ENCODE measurements at places on chromosomes 7 and 10. TPM values are rescaled to one million over a fixed set of nuclear protein-coding genes. Genes with fewer than 3 reads are reported as not detected.

TMEM184A gene
- 1.1 TPM for total RNA-seq

SPDYE2B gene
- total RNA-seq, result not detected

SEMA4G gene
- total RNA-seq, result 1.1 TPM

NOM1 gene
- total RNA-seq, result 26.2 TPM

SLC18A2 gene
- total RNA-seq, result not detected

SCART1 gene
- 0.58 TPM for total RNA-seq

CADPS2 gene
- total RNA-seq, result 0.28 TPM

ELFN1 gene
- 0.10 TPM for total RNA-seq

C7orf57 gene
- 0.28 TPM for total RNA-seq

PON1 gene
- total RNA-seq, result not detected

CASP2 gene
- 23.9 TPM for total RNA-seq

ITGA8 gene
- not detected for total RNA-seq

GLCCI1 gene
- total RNA-seq, result 2.1 TPM

ZNF862 gene
- total RNA-seq, result 3.7 TPM

SFXN2 gene
- 14.3 TPM for total RNA-seq

PLEKHS1 gene
- not detected for total RNA-seq

NKX1-2 gene
- 5.5 TPM for total RNA-seq

LLCFC1 gene
- total RNA-seq, result not detected

CUZD1 gene
- total RNA-seq, result 0.92 TPM

CNTNAP2 gene
- 0.17 TPM for total RNA-seq

MSMB gene
- total RNA-seq, result not detected

UBN2 gene
- 4.5 TPM for total RNA-seq

MBL2 gene
- not detected for total RNA-seq

PPP2R2D gene
- 42.7 TPM for total RNA-seq

CDHR1 gene
- total RNA-seq, result 1.8 TPM

BAIAP2L1 gene
- total RNA-seq, result 47.6 TPM

PRRT4 gene
- 0.28 TPM for total RNA-seq

AKR1C3 gene
- total RNA-seq, result 0.56 TPM

DNAJB9 gene
- total RNA-seq, result 12.4 TPM

EBF3 gene
- total RNA-seq, result 0.04 TPM

NUDT13 gene
- total RNA-seq, result 1.2 TPM

EVX1 gene
- total RNA-seq, result not detected

NANOS1 gene
- total RNA-seq, result 0.78 TPM

PAPOLB gene
- not detected for total RNA-seq

PRKG1 gene
- 0.95 TPM for total RNA-seq

PFKFB3 gene
- total RNA-seq, result 18.6 TPM

CD36 gene
- total RNA-seq, result 0.20 TPM

DPYSL4 gene
- 0.75 TPM for total RNA-seq

GPR26 gene
- total RNA-seq, result not detected

CACUL1 gene
- total RNA-seq, result 33.2 TPM

EFCAB10 gene
- total RNA-seq, result 0.31 TPM

ANXA8L1 gene
- 176 TPM for total RNA-seq

LIPM gene
- 0.11 TPM for total RNA-seq

TWIST1 gene
- total RNA-seq, result 0.31 TPM

LIPJ gene
- total RNA-seq, result not detected

MAGI2 gene
- 0.51 TPM for total RNA-seq

STEAP4 gene
- total RNA-seq, result 0.03 TPM

STEAP1B gene
- total RNA-seq, result 15.4 TPM

GIMAP5 gene
- not detected for total RNA-seq

KCNH2 gene
- not detected for total RNA-seq

NEUROG3 gene
- total RNA-seq, result not detected

PNLIPRP2 gene
- not detected for total RNA-seq

DEPP1 gene
- total RNA-seq, result 0.60 TPM

TCF7L2 gene
- 4.7 TPM for total RNA-seq

DENND2A gene
- total RNA-seq, result 3.0 TPM

MUC3A gene
- total RNA-seq, result 0.17 TPM

PAX4 gene
- not detected for total RNA-seq

ADRA2A gene
- not detected for total RNA-seq

TCAF1 gene
- total RNA-seq, result 31.8 TPM
